ENCODE measurements at places on chromosomes 4 and X.

DNA sequence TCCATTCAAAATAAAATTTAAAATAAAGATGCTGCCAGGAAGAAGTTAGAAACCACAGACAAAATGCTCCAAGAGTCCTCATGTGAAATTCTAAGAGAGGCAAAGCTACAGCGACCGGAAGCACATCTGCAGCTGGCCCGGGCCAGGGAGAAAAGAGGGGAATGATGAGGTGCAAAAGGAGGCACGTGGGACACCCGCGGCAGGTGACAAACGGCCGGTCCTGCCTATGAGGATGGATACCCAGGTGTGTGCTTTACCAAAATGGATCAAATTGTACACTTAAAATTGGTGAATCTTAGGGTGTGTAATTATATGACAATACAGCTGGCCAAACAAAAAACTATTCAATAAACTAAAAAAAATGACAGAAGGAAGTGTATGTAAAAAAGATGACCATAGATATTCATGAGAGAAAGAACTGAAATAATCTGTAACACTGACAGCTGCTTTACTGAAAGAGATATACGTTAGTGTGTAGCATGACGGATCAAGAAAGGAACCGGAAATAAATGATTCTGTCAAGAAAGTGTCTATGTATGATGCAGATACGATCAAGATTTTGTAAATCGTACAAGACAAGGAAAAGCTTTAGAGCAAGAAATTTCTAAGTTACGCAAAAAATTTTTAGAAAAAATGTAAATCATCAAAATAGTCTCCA is 29.5 kb downstream of the PPP2R3B start:
- DNase-seq: no peak

- no peak for DNase-seq
These were observed 208.8 kb downstream of the STK32B start for GRCh38 chr4:5260121-5260520.

DNA sequence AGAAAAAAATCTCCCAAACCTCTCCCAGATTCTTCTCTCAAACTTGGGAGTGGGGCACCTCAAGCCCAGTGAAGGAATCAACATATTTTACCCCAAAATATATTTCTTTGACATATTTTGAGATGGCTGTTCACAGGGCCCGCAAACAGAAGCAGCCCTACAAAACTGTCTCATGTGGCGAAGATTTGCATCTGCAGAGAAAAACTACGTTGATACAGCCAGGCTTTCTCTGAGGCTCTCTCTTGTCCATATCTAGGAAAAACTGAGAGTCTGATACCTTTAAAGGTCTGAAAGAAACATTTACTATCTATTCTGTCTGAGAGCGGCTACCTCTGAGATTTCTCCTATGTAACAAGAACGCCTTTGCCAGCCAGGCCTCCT is 23.3 kb upstream of the TMSB4X start:
- DNase-seq: no peak

DNA sequence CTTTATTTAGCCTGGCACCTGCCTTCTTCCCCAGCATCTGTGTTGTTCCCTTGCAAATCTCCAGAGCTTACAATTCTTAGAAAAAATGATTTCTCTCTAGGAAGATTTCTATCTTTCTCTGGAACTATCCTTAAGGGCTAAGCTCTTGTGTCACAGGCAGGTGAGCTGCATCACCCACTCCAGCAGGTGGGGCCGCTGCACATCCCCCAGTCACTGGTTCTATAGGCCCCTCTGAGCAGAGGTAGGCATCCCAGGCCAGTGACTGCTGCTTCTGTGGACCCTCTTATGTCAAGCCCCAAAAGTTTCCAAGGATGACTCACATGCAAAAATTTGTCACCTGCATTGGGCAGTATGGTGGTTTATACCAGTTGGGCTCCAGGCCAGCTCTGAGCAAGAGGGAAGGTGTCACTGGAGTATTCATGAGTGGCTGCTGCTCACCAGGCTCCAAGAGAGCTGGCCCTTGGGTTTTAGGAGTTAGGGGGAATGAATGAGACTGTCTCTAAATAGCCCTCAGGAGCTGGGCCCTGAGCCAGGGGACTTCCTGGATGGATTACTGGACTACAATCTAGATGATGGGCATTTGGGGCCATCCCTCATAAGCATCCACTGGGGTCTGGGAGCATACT is 208.1 kb upstream of the EOLA2 start:
- DNase-seq: no peak

GRCh38 chr4:113556382-113557134 is 205.0 kb downstream of the CAMK2D start:
- no peak for DNase-seq

- no peak for DNase-seq
These were observed 56.8 kb downstream of the ZFYVE28 start for GRCh38 chr4:2361366-2362265.

DNA sequence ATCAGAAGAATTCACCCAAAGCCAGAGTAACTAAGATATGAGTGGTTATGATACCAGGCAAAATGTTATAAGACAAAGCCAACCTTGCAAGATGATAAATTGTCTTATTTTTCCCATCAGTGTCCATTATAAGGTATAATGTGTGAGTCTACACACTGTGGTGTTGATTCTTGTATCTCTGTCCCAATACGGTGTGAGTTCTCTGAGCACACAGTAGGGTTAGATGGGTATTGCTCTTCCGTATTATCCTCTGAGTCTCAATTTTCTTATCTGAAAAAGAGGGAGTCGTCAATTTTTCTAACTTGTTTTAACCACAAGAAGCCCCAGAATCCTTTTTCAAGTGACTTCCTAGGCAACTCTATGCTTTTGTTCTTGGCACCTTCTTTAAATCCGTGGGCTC is 69.9 kb downstream of the HMGB2 start:
- DNase-seq: no peak

- no peak for DNase-seq
These were observed 325.0 kb upstream of the HAND2 start for GRCh38 chr4:173855015-173855414.

Measured in stimulated activated CD8-positive, alpha-beta memory T cell treated with anti-CD3 and anti-CD28 coated beads, Interleukin-15, amount 100 ng/mL, for 4 hours (primary cell).